NCI-H524 treated with DMSO at 0.1 percent for 48 hours (cell line): ENCODE measurements at places on chromosomes 5 and 9.

DNA sequence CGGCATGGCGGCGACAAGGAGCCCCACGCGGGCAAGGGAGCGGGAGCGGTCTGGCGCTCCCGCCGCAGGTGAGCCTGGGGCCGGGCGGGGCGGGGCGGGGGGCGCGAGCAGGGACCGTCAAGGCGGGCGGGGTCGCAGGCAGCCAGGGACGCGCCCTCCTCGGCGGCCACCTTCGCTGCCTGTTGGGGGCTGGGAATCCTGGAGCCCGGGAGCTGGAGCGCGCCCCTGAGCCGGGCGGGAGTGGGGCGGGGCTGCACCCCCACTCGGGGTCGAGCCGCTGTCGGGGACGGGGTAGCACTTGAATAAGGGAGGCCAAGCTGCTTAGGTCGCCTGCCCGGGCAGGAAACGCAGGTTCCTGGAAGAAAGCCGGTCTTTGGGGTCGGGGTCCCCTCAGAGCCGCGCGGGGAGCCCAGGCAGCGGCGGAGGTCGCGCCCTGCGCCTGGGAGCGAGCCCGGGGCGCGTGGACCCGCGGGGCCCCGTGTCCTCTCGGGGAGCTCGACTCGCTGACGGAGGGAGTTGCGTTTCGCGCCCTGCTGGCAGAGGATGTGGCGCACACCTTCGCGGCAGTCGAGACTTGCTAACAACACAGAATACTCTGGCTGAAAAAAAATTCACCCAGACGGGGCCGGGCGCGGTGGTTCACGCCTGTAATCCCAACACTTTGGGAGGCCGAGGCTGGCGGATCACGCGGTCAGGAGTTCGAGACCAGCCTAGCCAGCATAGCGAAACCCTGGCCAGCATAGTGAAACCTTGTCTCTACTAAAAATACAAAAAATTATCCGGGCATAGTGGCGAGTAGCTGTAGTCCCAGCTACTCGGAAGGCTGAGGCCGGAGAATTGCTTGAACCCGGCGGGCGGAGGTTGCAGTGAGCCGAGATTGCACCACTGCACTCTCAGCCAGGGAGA lies 552 bp downstream of the OTULINL start:
- no peak for DNase-seq

GRCh38 chr9:125810161-125810560 lies 63.0 kb downstream of the PBX3 start:
- DNase-seq = no peak

GRCh38 chr9:81782313-81782995 lies 93.1 kb upstream of the TLE1 start:
- no peak for DNase-seq

DNA sequence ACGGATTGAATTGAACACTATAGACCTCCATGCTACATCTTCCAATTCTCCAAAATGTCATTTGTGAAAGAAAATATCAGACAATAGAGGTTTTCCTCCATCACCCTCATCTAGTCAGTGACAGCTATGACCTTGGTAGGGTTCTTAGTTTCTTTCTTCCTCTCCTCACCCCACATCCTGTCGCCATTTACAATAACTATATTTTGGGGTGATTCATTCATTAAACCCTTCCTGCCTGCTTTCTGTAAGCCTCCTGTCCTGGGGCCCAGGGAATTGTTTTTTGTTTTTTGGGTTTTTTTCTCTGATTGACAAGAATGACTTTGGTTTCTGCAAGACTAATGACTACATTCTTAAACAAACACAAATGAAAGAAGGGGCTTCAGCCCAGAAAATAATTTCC lies 82.6 kb downstream of the PRELID2 start:
- DNase-seq = no peak

DNA sequence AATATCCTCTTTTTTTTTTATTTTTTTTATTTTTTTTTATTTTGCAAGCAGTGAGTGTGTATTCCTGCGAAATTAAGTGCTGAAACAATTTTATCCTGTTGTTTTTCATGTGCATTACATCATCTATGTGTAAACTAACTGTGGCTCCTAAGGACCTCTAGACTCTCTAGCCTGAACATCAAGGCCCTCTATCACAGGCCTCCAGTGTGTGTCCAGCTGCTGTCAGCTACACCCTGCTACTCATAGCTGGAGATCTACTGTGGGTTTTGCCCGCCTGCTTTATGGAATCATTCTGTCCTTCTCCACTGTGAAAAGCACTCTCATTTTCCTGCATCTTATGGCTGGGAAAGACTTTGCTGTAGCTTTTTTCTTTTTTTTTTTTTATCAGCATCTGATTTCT lies 157.8 kb downstream of the KCTD16 start:
- no peak for DNase-seq

GRCh38 chr9:110208031-110208430 lies at the start of gene C9orf152:
TSS of gene C9orf152 (minus strand) at chr9:110208159. CDS start at chr9:110207579, 580 bp downstream.
- DNase-seq = no peak

- no peak for DNase-seq
Measured at GRCh38 chr5:79613549-79613948, 1.3 kb downstream of the TENT2 start.

GRCh38 chr9:114000671-114001409 lies 77.3 kb downstream of the AMBP start:
- DNase-seq = no peak

- no peak for DNase-seq
Measured at GRCh38 chr9:87793292-87793691, 67.4 kb downstream of the CTSL start.

- no peak for DNase-seq
Measured at GRCh38 chr5:116699332-116699731, 124.7 kb upstream of the SEMA6A start.

DNA sequence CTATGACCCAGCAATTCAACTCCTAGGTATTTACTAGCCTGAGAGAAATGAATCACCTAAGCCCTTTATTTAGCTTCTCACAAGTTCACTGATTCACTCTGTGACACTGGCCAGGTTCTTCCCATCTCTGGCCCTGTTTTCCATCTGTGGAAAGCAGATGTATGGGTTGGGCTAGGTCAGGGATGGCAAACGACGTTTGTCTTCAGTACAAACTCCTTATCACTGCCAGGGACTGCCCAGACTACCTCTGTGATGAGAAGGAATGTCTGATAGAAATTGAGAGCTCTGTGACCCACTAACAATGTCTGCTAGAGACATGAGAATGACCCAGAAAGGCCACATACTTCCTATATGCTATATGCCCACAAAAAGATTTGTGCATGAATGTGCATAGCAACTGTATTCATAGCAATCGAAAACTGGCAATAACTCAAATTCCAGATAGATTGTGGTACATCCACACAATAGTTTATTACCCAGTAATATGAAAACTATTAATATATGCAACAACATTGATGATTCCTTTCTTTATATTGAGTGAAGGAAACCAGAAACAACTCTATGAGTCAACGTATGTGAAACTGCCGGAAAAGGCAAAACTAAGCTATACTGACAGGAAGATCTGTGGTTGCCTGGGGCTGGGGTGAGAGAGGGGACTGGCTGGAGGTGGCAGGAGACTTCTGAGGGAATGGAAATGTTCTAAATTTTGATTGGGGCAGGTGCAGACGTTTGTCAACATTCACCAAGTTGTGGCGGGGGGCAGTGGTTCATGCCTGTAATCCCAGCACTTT lies 32.0 kb upstream of the ADAM19 start:
- no peak for DNase-seq

DNA sequence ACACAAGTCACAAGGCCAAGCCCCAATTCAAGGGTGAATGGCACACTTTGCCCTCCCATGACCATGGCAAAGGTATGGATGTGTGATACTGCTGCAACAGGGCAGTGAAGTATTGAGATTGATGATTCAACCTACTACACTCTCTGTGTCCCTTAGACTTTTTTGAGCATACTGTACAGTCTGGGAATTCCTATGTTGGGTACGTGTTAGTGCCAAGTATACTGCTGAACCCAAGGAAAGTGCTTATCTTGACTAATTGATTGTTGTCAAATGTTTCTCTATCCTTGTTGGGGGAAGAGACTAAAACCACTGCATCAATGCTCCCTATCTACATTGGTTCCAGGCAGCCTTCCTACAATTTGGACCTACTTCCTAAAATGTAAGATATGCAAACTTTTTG lies 93.7 kb downstream of the NDFIP1 start:
- no peak for DNase-seq

DNA sequence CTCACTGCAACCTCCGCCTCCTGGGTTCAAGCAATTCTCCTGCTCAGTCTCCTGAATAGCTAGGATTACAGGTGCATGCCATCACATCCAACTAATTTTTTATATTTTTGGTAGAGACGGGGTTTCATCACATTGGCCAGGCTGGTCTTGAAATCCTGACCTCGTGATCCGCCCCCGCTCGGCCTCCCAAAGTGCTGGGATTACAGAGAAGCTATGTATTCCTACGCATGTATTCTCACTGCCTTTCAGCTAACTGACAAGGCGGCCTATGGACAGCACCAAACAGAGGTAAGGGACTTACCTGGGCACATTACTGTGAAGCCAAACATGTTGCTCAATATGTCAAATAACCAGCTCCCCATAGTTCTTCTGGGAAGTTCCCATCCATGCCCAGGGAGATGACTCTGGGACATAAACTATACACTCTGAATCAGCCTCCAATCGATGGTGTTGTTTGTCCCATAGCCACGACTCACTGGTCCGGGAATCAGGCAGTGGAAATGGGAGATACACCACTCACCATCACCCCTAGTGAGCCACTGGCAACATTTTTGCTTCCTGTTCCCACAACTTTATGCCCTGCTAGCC lies 114.6 kb downstream of the SYK start:
- no peak for DNase-seq

DNA sequence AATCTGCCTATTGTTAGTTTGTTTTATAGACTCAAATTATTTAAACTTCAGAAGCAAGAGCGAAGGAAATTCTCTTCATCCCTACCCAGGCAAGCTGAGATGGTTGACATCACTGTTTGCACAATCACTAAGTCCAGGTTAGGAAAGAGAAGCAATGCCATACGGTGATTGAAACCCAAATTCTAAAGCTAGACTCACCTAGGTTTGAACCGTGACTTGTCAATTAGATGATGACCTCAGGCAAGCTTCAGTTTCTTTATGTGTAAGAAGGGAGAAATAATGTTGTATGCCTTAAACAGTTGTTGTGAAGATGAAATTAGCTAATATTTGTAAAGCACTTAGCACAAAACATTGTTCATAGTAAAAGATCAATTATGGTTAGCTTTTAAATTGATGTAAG lies 96.5 kb upstream of the ANKRD55 start:
- DNase-seq = no peak

- no peak for DNase-seq
Measured at GRCh38 chr5:131250751-131251475, 12.9 kb upstream of the CDC42SE2 start.

GRCh38 chr5:140214831-140215230 lies 39.8 kb downstream of the CYSTM1 start:
- no peak for DNase-seq

DNA sequence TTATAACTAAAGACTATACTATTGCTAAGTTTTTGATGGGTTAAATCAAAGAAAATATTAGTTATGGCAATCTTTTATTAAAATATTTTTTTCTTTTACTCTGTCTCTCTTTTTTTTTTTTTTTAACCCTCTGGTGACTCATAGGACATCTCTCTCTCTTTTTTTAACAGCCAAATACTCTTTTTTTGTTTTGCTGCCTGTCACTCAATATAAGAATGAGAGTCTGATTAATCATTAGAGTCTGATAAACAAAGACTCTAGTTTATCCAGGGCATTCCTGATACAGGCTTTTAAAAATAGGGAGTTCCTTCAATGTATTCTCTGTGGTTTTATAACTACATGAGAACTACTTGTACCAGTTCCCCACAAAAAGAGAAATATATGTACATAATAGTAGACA lies 77.3 kb downstream of the SLC38A9 start:
- no peak for DNase-seq

DNA sequence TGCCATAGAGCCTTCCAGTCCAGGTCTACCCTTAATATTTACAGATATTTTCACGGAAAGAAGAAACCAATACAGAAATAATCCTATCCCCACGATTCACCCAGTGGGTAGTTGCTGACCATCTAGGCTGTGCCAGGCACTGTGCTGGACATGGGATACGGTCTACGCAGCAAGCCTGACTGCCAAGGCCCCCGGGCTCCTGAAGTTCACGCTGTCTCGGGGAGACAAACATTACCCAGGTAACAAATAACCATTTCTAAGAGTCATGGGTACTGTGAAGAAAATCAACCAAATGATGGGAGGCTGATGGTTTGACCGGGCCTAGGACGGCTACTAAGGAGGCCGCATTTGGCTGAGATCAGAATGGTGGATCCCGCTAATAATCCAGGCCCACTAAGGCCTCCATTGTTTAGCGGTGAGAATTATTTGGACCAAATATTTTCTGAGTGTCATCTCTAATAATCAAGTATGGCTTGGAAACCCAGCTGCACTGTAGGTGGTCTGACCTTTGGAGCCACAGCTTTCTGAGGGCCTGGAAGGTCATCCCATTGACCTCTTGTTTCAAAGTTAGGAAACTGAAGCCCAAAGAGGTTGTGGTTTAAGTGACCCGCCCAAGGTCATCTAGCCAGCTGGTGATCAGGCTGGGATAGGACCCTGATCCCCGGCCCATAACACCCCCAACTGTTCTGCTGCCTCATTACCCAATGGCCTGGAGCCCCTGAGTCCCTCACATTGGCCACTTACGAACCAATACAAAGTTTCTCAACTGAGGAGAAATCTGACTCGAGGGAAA lies 82.4 kb downstream of the AK8 start:
- DNase-seq = no peak

GRCh38 chr5:72296256-72296655 lies 23.8 kb downstream of the MRPS27 start:
- DNase-seq = peak; percentile 68

- DNase-seq = no peak
Measured at GRCh38 chr5:172453986-172454357, 353 bp downstream of the SH3PXD2B start.

GRCh38 chr5:9015937-9016270 lies 530.0 kb downstream of the SEMA5A start:
- no peak for DNase-seq

DNA sequence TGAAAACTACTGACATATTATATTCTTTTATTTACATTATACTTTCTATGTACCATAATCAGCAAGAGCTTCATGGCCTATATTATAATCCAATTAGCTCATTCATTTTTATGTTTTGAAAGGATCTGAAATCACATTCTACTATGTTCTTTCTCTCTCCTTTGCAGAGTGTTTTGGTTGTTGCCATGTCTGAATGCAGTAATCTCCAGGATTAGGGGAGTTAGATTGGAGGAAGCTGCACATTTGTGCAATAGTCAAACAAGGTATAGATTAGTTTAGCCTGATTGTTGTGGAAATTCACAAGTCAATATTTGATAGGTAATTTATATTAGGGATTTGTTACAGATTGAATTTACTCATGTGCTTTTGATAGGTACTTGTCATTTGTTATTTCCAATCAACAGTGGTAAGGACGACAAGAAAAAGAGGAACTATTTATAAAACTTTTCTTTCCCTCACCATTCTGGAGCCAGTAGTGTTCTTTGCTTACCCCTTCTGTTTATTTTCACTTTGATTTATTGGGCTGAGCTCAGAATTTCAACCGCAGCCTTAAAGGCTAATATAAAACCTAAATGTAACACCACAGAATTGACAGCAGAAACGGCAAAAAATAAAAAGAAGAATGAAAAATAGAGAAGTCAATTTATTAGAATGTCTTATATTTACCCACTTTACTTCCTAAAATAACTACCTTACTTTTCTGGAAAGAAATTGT lies 597.0 kb downstream of the CHSY3 start:
- no peak for DNase-seq

- no peak for DNase-seq
Measured at GRCh38 chr5:89595056-89595455, 712.1 kb upstream of the MEF2C start.

GRCh38 chr5:131264451-131265099 lies 722 bp downstream of the CDC42SE2 start:
- no peak for DNase-seq
